Right lobe of liver (tissue), 6 donors: ENCODE measurements at places on chromosomes 6 and 20. TPM values are rescaled to one million over a fixed set of nuclear protein-coding genes. Genes with fewer than 3 reads are reported as not detected.

The C6orf118 gene
- not detected for total RNA-seq

- H3K4me3 ChIP-seq: no peak overlapping the region
- H3K4me1 ChIP-seq: peaks cover 10% of the 10 kb centered on the region
- H3K27ac ChIP-seq: no peak overlapping the region
- H3K27me3 ChIP-seq: peaks cover 2% of the 10 kb centered on the region
- H3K36me3 ChIP-seq: no peaks in the 10 kb centered on the region
Observed at GRCh38 chr6:38973178-38974057, 75.2 kb upstream of the GLP1R start.

The PTCRA gene
- 0.46 TPM for total RNA-seq

The ESR1 gene
- total RNA-seq: 59.9 TPM

GRCh38 chr6:104591573-104592334, 268.0 kb downstream of the HACE1 start:
- no peaks in the 10 kb centered on the region for H3K36me3 ChIP-seq
- no peak overlapping the region for H3K4me3 ChIP-seq
- no peaks in the 10 kb centered on the region for H3K4me1 ChIP-seq

The NKAIN4 gene
- total RNA-seq: not detected

- no peak for DNase-seq
- H3K27ac ChIP-seq: no peak overlapping the region
Observed at GRCh38 chr6:54578261-54578660, 268.3 kb upstream of the FAM83B start.

DNA sequence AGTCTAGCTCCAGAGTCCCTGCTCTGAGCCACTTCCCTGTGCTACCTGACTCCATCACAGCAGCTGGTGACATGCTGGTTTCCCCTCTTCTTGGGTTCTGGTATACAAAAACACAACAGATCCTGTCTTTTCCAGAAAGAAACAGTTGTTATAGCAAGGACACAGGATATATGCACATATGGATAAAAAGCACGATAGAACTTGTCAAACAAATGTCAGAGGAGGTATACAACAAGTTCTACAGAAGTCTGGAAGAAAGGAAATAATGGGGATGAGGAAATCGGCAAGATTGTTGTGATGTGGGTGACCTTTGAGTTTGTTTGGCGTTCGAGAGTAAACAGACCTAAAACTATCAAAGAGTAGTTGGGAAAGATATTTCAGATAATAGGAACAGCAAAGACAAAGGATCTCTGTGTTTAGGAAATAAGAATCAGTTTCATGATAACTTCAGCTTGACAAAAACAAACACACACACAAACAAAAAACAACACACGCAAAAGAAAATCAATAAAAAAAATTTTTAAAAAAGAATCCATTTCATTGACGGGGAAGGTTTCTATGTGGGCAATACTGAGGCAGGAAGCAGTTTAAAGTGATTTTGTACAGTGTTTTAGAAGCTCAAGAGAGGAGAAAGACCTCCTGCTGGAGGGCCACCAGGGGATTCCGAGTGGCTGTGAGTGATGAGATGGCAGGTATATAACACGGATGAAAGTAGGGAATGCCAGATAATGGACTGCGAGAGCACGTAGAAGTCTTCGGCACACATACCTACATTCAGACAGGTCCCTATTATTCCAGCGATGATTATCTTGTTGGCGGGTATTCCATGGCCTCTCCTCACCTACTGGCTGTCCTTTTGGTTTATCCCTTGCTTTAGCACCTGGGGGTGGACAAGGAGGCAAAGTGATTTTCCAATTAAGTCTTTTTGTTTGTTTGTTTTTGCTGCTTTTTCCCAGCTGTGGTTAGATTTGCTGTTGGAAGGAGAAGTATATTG, 174.9 kb downstream of the HS3ST5 start:
- H3K4me3 ChIP-seq: no peak overlapping the region
- H3K4me1 ChIP-seq: peaks cover 10% of the 10 kb centered on the region
- no peaks in the 10 kb centered on the region for H3K27me3 ChIP-seq
- no peaks in the 10 kb centered on the region for H3K36me3 ChIP-seq
- no peak overlapping the region for H3K27ac ChIP-seq
- DNase-seq: no peak
